ENCODE measurements at places on chromosomes 3 and 15.

DNA sequence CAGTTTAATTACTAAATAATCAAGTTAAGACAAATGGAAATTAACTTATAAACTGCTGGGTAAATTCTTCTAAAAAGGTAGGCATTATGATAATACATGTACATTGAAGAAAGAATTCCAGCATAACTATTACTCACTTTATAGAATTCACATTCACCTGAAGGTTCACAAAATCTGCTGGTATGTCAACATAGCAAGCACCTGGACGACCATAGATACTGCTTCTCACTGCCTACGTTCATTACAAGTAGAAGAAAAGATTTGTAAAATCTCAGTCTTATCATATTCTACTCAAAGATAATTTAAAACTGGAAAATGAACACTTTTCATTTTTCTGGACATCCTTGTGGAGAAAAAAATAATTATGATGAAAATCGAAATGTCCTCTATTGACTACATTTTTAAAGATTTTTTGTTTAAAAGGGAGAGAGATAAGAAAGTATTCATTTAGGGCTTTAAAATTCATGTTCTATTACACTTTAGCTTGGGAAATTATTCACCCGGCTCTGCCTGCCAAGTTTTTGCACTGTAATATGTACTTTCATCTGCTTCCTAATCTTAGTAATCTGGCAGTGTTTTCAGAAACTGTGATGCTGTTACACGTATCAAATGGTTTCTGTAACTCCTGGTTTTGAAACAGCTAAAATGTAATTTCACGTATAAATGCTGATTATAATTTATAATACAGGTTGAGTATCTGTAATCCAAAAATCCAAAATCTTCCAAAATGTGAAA is 16.1 kb downstream of the HACL1 start:
- no peak for DNase-seq

DNA sequence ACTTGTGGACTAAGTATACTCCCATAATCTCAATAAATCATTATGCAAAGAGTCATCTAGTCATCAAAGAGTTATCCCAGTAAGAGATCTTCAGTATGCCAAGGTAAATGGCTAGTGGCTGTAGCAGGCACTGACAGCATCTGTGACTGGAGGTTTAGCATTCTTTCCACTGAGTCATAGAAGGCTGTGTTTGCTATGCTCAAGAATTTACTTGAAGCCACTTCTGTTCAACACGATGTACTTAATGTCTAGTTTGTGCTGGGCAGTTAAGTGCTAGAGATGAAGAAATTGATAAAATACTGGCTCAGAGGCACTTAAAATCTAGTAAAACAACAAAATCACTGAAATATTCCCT is 13.0 kb downstream of the ZBED2 start:
- no peak for DNase-seq

DNA sequence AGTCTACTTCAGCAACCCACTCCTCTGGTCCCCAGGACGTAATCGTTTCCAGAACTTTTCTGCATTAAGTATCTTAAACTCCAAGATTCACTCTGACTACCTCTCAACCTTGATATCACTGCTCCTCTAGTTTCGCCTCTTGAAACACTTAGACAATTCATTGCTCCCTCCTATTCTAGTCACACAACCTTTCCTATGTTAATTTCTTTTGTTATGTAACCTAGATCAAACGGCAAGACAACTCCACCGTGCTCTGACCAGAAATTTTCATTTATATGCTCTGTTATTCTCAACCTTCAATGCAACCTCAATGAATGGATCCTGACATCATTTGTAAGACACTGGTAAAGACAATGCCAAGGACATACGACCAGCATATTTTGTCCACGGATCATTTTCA is 71.3 kb downstream of the CADM2 start:
- DNase-seq = no peak

GRCh38 chr3:65314916-65315315 is 627.1 kb upstream of the ADAMTS9 start:
- no peak for DNase-seq

- no peak for DNase-seq
Measured at GRCh38 chr15:90531147-90531546, 1.4 kb downstream of the CRTC3 start.

- no peak for DNase-seq
Measured at GRCh38 chr3:167575000-167575600, 78.6 kb downstream of the WDR49 start.

GRCh38 chr3:43215663-43216275 is 70.6 kb upstream of the SNRK start:
- DNase-seq = no peak

DNA sequence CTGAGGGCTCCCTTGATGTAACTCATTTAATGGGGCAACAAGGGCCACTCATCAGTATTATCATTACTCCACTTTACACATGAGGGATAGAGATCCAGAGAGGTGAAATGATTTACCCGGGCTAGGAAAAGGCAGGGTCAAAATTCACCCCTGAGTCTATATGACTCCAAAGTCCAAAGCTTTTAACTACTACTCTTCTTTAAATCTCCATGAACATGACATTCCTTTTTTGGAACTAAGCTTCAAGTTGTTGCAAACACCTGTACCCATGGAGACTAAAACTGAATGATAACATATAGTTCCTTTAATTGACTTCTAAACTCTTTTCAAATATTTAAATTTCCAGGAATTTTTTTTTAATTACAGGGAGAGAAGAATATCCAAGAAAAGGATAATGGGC is 292.9 kb upstream of the GADL1 start:
- no peak for DNase-seq

DNA sequence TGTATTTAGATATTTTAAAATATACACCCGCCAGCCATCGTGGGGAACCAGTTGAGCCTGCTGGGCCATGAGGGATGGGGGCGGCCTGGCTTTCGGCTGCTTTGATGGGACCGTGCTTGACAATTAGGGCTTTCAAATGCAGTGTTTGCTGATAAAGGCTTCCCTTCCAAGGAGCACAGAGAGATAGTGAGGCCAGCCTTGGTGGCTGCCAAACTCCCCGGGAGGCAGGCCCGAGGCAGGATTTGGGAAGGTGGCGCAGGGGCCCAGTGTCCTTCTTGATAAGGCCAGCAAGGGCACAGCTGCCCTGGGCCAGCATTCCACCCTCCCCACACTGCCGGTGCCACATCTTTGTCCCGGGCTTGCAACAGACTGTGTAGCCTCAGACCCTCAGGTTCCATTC is 75.6 kb downstream of the LINGO1 start:
- DNase-seq = no peak

Data from SHP77 treated with DMSO at 0.1 percent for 48 hours (cell line).